Stimulated activated CD4-positive, alpha-beta T cell treated with anti-CD3 and anti-CD28 coated beads, TNF-alpha, amount 100 ng/mL, for 24 hours (primary cell): ENCODE measurements at places on chromosomes 2 and 18.

DNA sequence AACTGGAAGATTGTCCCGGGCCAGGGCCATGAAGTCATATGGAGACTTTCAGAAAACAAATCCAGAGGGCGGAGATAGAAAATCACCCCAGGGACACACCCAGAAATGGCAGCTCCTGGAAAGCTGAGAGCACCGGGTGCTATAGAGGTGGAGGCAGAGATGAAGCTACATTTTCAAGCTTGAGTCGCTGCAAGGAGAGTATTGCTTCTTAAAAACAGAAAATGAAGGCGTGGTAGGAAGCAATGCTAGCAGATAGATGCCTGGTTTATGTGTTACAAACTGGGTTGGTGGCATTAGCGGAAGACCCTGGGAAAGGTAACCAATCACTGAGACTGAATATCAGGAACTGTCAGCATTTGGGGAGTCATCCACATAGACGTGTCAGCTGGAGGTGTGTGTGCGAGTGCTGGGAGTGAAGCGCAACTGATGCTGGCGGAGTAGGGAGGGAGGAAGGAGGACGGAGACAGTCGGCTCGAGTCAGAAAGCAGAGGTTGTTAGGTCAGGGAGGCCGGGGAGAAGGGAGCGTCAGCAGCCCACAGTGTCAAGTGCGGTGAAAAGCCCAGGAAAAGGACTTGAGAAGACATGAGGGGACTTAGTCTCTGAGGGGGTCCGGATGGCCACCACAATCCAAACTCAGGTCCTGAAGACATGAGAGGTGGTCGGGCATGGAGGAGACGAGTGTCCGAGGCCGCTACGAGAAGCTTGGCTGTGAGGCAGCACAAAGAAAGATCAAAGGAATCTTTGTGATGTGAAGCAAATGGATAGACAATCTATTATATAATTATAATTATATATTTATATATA lies 45.4 kb downstream of the C18orf63 start:
- DNase-seq = no peak

- DNase-seq = no peak
Measured at GRCh38 chr2:237353215-237353614, 60.7 kb downstream of the COL6A3 start.

DNA sequence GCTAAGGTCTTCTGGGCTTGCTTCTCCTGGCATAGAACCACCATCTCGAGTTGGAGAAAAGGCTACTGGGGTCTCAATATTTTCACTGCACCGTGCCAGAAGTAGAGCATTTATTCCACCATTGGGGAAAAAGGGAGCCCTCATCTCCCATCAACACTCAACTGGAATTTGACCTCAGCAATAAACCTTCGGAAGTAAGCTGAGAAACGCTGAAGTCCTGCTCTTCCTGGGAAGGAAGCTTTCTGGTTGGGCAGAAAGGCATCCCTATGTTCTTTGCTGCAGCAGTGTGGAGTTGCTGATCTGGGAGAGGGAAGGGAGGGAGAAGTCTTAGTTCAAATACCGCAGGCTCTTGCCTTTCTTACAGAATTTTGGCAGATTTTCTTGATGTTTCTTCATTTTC lies 368.8 kb downstream of the NUP35 start:
- no peak for DNase-seq

DNA sequence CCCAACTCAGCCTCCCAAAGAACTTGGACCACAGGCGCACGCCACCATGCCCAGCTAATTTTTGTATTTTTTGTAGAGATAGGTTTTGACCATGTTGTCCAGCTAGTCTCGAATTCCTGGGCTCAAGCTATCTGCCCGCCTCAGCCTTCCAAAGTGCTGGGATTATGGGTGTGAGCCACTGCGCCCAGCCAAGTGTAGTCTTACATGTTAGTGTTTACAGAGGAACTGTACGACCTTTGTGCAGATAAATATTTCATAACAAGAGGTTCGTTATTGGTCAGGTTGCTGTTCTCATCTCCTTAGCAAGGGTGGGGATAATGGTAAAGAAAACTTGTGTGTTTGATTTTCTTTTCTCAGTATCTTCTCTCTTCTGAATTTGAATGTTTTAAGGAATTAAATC lies 46.5 kb downstream of the RALBP1 start:
- DNase-seq = no peak

GRCh38 chr2:105409717-105410116 lies 10.9 kb upstream of the FHL2 start:
- no peak for DNase-seq

GRCh38 chr2:239818086-239818485 lies 207.1 kb downstream of the NDUFA10 start:
- no peak for DNase-seq

DNA sequence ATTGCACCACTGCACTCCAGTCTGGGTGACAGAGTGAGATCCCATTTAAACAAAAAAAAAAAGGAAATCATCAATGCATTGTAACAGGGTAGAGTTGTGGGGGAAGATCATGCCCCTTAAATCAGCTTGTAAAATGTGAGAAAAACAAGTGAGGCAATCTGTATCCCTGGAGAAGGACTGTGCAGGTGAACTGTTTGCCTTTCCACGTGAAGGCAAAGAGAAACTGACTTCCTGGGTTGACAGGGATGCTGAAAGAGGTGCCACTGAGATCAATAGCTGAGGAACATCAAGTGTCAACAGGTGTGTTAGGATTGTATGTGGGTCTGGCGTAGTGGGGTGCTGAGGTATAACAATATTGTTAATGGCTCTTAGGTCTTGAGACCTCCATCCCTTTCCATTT lies 48.3 kb downstream of the CERS6 start:
- no peak for DNase-seq

DNA sequence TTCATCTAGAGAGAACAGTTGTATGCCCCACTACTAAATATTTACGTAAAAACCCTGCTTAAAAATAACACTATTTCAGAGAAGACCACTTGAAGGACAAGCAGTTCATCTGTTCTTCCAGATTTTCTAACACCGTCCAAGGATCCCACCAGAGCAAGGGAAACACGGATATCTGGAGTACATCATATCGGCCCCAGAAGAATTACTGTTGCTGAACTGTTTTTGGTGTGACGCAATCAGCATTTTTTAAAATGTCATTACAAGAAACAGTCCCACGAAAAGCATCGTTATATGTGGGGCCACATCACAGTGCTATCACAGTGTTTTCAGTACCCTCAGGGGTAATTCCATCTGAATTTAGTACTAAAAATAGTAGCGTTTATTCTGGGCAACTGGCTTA lies 134.5 kb upstream of the PKDCC start:
- no peak for DNase-seq

GRCh38 chr2:38653715-38654527 lies 12.0 kb upstream of the GALM start:
- peak; percentile 48 for DNase-seq

DNA sequence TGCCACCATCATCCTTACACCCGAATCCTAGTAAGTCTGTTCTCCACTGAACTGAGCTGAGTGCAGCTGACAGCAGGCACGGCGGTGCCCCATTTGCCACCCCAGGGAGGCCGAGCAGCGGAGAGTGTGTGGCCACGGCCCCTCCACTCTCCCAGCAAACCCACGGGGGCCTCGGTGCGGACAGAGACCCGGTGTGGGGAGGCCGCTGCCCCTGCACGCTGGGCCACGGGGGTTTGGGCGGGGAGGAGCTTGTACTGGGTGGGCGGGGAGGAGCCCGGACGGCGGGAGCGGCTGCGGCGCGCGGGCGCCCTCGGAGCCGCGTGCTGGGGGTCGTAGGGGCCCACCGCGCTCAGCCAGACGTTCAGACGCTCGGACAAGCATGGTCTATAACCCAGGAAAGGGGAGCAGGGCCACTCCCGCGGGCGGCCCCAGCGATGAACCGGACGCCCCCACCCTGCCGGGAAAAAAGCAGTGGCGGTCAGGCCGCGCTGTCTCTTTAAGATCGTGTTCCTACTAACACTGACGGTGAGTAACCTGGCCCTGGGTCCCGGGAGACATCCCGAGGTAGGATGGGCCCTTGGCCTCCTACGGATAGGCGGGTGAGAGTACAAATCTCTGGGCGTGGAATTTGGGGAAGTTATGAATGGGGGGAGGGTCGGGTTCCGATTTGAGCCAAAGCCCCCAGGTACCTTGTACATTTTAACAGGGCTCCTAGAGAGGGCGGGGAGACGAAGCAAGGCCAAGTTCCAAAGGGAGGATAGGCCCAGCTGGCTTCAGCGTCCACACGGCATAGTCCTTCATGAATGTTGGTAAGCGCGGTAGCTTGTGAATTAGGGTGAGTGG lies at the start of gene ITPRIPL1:
Gene ITPRIPL1, plus strand, starts transcription at position 277 of the 843 bp plus-strand sequence. Its CDS starts 523 bp downstream, at position 800.
- DNase-seq = peak; percentile 54

- DNase-seq = no peak
Measured at GRCh38 chr2:237720957-237721356, 77.6 kb upstream of the RBM44 start.

- DNase-seq = no peak
Measured at GRCh38 chr18:55161916-55162315, 202.7 kb upstream of the CCDC68 start.

DNA sequence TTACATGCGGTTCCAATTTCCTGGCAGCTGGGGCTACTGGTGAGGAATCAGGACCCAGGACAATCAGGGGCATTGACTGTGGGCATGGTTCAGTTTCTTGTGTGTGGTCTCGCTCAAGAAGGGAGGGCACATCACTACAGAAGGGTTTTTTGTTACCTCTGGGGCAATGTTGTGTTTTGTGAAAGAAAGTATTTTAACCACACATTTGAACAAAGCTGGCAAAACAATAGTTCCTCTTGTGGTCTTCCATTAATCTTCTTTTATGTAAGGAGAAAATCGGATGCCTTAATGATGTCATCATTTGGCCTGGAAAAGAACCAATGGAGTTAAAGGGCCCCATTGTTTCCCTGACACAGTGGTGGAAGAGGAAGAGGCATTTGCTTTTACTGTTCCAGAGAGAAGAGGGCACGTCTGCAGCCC lies 197.4 kb downstream of the SH3BP4 start:
- DNase-seq = no peak

DNA sequence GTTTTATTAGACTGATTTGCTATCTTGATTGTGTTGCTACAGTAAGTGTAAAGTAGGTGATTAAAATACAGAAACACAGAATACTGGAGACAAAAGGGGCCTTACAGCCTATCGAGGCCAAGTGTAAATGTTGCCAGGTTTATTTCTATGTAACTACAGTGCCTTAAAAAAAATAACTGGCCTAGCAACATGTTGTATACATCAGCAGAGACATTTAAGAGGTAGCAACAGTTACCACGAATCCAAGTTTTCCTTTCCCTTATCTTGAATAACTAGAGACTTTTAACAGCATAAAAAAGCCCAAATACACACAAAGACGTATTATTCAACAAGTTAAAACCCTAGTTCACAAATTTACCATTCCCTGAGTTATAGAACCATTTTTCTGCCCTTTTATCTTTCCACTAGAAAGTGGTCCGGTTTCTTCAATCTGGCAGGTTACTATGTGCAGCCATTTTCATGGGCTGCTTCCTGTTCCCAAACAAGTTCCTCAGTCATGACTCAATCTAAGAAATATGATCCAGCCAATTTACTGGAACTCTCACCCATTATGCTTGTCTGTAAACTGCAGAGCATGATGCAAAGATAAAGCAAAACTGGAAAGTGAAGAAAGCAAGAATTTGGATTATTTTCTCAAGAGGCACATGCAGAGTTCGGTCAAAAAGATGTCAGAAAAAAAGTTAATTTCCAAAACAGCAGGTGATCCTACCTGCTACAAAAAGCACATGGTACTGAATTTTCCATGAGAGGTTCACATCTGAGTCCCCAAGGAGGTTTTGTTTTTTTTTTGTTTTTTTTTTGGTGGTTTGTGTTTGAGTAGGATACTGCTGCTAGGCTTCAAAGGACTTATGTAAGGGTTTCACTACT lies 22.2 kb downstream of the NFE2L2 start:
- no peak for DNase-seq

DNA sequence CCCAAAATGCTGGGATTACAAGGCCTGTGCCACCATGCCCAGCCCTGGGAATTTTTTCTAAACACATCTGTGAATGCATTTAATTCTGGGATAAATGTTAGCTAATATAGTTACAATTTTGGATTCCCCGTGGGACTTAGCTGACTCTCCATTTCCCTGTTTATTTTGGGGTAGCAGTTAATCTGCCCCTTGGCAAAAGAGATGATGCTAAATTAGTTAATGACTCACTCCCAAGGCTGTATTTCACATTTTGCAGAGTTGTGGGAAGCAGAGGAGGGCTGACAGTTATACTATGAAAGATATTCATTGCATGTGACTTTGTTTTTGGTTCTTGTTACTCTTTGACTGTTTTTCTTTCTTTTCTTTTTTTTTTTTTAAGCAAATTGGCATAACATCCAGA lies 3.2 kb downstream of the MTHFD2 start:
- no peak for DNase-seq

DNA sequence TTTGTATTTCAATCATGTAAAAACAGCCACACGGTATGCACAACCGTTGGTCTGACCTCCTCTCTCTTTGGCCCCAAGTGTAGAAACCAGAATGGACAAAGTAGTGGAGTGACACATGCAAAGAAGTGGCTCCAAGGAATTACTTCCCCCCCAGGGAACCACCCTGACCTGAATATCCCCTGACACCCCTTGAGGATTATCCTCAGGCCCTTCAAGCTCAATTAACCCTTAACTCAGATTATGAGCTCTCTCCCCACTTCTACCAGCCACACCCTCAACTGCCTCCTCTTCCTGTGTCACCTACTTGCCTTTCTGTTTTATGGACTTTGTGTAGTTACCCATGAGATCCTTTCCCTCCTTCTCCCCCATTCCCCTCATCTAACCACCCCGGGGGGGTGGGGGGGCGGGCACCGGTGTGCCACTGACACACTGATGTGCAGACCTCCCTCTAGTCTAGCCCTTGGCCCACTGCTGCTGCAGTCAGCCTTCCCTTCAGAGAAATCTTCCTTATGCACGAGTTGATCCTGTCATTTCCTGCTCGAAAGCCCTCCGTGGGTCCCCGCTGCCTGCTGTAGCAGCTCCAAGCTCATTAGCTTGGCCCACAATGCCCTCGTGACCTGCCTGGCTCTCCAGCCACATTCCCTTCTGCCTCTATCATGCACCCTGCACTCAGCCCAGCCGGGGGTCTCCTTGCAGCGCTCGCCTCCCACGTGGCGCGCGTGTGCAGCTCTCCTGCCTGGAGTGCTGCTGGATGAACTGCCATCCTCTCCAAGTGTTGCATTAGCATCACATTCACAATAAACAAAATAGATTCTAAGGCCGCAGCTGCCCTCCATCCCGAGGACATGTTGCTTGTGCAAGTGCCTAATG lies 40.1 kb upstream of the TMEM177 start:
- no peak for DNase-seq

DNA sequence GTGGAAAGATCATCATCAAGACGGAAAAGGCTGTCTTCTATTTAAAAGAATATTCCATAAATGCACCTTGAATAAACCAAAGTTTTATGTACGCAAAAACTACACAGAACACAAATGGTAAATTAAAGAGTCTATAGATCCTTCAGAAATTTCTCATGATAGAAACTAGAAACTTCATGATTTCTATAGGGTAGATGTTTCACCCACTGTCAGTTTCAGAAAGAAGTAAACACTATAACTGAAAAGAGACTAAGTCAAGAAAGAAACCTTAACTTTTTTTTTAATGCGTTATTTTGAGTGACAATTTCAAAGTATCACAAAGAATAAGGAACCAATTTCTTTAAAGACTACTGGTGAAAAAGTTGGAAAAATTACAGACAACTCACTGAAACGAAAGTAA lies 41.9 kb upstream of the CHAC2 start:
- DNase-seq = no peak
